Right atrium auricular region (tissue), 2 donors: ENCODE measurements at places on chromosomes 13 and 19. TPM values are rescaled to one million over a fixed set of nuclear protein-coding genes. Genes with fewer than 3 reads are reported as not detected.

DNA sequence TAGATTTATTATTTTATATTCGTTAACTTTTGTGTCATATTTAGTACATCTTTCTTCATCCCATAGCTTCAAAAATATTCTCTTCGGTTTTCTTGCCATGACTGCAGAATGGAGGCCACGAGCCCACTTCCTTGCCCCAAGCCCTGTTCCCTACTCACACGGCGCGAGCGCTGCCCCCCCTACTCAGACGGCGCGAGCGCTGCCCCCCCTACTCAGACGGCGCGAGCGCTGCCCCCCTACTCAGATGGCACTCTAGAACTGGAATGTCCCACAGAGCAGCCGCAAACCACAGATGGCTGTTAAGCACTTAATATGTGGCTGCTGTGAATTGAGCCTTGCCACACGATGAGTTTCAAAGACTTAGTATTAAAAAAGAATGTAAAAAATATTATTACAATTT is 102.2 kb upstream of the PEG3 start:
- no peak for DNase-seq

DNA sequence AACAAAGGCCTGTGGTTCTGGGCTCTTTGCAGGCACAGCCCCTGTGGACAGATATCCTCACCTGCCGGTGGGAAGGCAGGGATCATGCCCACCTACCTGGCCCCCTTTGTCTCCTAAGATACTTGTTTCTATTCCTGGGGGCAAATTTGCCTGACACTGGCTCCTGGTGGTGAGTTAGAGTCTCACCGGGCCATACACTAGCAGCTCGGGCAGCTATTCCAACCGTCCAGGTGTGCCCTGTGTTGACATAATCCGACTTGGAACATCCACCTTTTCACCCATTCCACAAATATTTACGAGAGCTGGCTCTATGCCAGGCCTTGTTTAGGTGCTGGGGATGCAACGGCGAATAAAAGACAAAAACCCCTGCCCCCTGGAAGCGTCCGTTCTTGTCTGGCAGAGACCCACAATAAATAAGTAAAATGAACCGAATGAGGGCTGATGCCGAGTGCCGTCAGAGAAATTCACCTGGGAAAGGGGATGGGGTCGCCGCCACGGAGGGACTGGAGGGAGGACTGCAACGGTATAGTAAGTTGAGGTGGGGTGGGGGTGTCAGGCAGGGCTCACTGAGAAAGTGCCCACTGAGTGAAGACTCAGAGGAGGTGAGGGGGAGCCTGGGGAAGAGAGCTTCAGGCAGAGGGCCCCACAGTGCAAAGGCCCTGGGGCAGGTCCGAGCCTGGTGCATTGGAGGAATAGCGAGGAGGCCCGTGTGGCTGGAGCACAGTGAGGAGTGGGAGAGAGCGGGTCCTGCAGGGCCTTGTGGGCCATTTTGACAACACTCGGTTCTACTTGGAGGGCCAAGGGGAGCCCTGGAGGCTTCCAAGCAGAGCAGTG is 43.2 kb upstream of the RANBP3 start:
- DNase-seq: no peak

GRCh38 chr13:39025433-39025839 is 12.5 kb downstream of the PROSER1 start:
- no peak for DNase-seq

GRCh38 chr19:45765702-45766295 is 3.3 kb downstream of the SIX5 start:
- DNase-seq: no peak

DNA sequence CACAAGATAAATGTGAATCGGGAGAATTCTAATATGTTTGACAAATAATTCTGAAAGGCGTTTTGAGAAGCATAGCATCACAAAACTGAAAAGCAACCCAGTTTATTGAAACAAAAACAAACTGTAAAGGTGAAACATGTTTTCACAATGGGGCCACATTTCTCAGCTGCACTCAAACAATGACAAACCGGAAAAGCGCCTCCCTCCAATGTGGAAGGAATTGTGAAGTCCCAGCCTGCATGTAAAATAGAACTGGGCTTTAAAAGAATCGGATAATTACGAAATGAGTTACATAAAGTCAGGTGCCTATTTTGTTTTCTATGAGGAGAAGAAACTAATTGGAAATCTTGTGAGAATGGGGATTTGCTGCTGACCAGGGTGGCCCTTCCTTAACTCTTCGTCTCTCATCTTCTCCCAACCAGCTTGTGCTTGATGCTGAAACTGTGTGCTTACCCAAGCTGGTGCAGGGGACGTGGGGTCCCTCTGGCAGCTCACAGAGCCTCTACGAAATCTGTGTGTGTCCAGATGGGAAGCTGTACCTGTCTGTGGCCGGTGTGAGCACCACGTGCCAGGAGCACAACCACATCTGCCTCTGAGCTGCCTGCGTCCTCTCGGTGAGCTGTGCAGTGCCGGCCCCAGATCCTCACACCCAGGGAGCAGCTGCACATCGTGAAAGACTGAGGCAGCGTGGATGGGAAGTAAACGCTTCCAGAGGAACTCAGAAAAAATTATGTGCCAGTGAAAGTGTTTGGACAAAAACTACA is 109.4 kb downstream of the SACS start:
- no peak for DNase-seq

- no peak for DNase-seq
Observed at GRCh38 chr13:106348075-106348840, 187.2 kb downstream of the EFNB2 start.

DNA sequence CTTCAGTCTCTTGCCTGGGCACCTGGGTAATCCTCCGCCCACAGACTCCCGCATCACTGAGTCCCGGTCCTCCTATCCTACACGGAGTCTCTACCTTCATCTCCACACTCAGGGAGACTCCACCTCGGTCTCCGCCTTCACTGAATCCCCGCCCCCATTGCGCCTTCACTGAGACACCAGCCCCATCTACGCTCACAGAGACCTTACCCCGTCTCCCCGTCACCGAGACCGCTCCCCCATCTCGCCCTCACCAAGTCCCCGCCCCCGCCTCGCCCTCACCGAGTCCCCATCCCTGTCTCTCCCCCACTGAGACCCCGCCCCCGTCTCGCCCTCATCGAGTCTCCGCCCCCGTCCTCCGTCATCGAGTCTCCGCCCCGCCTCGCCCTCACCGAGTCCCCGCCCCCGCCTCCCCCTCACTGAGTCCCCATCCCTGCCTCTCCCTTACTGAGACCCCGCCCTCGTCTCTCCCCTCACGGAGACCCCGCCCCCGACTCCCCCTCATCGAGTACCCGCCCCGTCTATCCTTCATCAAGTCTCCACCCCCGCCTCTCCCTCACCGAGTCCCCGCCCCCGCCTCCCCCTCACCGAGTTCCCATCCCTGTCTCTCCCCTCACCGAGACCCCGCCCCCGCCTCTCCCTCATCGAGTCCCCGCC is 23.1 kb upstream of the ZNF846 start:
- peak; percentile 96 for DNase-seq

DNA sequence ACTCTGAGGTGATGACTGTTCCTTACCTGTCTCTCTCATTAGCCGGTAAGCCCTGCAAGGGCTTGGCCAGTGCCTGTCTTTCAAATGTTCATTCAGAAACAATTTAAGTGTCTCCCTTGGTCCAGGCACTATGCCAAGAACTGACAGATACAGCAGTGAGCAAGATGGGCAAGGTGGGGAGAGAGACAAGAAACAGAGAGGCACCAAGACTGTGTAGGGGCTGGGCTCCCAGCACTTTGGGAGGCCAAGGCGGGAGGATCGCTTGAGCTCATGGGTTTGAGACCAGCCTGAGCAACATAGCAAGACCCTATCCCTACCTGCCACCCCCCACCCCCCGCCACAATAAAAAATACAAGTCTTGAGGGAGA is 1.3 kb upstream of the CCNE1 start:
- no peak for DNase-seq

DNA sequence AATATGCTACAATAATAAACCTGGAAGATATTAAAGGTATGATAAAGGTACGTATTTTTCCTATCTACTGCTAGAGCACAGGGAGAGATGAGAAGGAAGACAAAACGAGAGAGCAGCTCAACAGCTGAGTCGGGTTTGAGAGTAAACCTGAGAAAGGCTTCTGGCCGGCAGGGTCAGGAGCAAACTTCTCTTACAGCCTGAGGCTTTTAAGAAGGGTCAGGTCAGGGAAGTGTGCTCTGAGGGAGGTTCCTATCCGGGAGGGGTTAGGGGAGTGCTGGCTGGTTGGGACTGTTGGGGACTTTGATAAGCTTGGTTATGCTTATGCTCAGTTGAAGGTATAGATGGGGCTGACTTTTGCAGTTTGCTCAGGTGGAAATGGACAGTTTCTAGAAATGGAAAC is 77.7 kb upstream of the PRR20A start:
- no peak for DNase-seq

DNA sequence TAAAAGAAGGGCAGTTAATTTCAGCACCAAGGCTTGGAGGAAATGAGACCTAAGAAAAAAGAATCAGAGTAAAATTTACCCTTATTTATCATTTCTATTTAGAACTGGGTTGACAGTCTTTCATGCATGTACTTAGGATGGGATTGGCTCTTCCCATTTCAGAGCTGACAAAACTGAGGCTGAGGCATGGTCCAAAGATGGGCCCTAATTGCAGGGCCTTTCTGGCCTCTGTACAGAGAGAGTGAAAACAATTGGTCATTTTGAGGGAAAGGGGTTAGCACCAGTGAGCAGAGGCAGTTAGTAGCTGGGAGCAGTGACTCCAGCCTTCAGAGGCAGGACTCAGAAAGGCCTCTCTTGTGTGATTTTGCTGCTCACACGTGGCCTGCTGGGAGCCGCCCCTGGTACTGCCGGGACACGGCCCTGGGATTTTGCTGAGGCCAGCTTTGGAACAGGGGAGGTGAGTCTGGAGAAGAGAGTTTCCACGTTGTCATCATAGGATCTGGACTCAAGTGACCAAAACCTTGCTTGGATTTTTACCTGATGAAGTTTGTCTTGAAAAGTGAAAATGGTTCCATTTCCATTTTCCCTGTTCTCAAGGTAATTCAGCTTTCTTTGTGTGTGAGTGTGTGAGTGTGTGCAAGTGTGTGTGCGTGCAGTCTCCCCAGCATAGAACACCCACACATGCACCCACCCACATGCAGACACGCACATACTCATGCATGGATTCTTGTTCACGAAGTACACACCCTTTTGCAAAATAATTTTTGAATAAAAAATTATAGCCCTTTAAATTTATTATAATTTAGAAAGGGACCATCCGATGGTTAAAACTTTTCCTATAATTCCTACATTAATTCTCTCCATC is at the start of gene ZNF536:
Gene ZNF536 (plus strand): TSS at position 425 of the 865 bp plus-strand sequence. CDS start 71,179 bp downstream, outside the sequence.
- DNase-seq: no peak

- no peak for DNase-seq
Observed at GRCh38 chr13:80361883-80362327, 21.0 kb upstream of the SPRY2 start.

DNA sequence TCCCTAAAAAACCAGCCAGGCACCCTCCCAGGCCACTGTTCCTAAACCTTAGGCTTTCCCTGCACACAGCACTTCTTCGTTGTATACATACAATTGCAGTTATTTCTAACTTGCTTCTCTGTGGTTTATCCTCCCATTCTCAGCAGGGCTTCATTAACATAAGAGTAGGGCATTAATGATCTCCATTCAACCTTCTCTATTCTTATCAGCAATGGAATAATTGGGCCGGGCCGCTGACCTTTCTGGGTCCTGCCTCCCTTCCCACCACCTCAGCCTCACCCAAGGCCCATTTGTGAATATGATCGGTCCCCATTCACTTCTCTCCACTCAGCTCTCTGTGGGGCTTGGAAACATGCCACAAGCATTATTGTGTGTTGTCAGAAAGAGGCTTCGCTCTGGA is 184.2 kb downstream of the SUCLA2 start:
- no peak for DNase-seq

- no peak for DNase-seq
Observed at GRCh38 chr19:13027557-13027956, 32.3 kb downstream of the NFIX start.

GRCh38 chr19:16338470-16339360 is 14.1 kb downstream of the KLF2 start:
- DNase-seq: peak; percentile 83

DNA sequence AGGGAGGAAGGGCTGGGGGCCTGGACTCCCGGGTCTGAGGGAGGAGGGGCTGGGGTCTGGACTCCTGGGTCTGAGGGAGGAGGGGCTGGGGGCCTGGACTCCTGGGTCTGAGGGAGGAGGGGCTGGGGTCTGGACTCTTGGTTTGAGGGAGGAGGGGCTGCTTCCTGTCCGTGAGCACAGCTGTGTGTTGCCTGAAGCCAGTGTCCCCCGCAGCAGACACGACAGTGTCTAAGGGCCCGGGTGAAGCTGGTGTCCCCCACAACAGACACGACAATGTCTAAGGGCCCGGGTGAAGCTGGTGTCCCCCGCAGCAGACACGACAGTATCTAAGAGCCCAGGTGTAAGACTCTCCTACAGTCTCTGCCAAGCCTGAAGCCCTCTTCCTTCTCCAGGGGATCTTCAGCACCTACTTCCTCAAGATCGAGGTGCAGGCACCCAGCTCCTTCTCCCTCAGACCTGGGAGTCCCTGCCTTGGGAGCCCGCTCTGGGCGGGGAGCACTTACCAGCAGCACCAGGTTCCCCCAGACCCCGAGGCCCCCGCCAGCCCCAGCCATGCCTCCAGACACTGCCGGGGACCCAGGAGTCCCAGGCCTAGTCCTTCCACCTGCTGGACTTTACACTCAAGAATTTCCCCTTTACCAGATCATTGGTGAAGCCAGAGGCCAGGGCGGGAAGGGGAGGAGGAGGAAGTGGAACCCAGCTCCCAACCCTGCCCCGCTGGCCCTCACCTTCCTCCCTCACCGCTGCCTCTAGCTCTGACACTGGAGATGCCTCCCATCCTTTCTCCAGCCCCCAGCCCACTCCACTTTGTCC is at the start of gene PTPRH:
Gene PTPRH (minus strand): TSS at position 622 of the 813 bp plus-strand sequence. CDS start 68 bp downstream, at position 554.
- DNase-seq: no peak

DNA sequence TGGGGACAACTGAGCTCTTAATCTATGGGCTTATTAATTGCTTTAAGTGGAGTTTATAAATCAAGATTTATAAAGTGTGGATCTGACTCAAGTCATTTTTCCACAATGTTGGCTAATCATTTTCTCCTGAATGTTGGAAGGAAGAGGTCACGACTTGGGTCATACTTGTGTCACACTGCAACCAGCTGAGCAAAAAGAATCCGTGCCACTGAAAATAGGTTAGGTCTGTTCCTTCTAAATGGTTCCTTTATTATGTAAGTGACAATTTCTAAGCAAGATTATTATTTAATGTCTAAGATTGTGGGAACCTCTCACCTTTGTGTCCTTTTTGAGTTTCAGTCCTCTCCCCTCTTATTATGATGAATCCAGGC is 178.6 kb downstream of the SHISA2 start:
- DNase-seq: no peak

POGLUT2 gene
- 3.9 TPM for total RNA-seq

SBK2 gene
- total RNA-seq: 111 TPM

FCGBP gene
- 45.5 TPM for total RNA-seq

NANOS3 gene
- total RNA-seq: not detected

SGTA gene
- 52.3 TPM for total RNA-seq

GPR4 gene
- total RNA-seq: 12.1 TPM

LILRA2 gene
- not detected for total RNA-seq

LAIR2 gene
- total RNA-seq: not detected

ICAM5 gene
- total RNA-seq: 0.22 TPM

GNG7 gene
- total RNA-seq: 22.8 TPM
